ENCODE measurements at places on chromosomes 7 and 10.

DNA sequence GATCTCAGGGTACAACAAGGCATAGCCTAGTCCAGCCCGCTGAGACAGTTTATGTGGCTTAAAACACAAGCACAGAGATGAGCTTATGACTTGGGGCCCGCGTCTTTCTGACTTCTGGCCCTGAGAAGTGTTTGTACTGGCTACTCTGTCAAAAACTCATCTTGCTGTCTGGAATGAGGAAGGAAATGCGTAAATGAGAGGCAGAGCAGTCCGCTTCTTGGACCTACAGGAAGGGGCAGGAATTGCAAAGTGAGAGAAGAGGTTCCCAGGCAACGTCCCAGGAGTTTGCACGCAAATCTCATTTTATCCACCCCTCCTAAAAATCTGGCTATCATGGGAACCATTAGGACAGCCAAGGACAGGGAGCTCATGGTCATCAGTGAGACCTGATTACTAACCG lies 5.5 kb downstream of the ANXA11 start:
- H3K4me1 ChIP-seq: peaks cover 89% of the 10 kb centered on the region
- peak overlapping the region; percentile 99 for H3K27ac ChIP-seq
- H3K36me3 ChIP-seq: no peaks in the 10 kb centered on the region
- no peaks in the 10 kb centered on the region for H3K27me3 ChIP-seq
- DNase-seq: no peak

GRCh38 chr7:48389977-48390376 lies 218.7 kb downstream of the ABCA13 start:
- no peaks in the 10 kb centered on the region for H3K4me1 ChIP-seq
- H3K4me3 ChIP-seq: no peak overlapping the region
- H3K27me3 ChIP-seq: no peaks in the 10 kb centered on the region
- no peak for DNase-seq

DNA sequence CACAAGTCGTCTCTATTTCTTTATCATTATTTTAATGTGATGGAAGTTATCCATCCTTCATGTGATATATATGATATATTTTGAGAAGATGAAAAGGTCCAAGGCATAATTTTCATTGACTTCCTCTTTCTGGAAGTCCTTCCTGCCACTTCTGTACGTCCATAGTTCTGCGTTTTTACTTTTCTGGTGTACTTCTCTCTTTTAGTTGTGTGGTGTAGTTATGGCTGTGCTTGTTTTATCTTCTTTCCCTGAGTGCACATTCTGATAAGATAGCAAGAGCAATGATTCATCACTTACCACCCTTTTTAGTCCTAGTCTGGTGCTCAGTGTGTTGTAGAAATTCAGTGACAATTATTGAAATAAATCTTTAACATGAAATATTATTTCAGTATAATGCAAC lies 231.3 kb upstream of the FERD3L start:
- DNase-seq: no peak
- H3K27ac ChIP-seq: no peak overlapping the region
- H3K4me3 ChIP-seq: no peak overlapping the region
- H3K27me3 ChIP-seq: no peaks in the 10 kb centered on the region

GRCh38 chr10:97785731-97786130 lies 13.9 kb upstream of the SFRP5 start:
- DNase-seq: no peak
- H3K36me3 ChIP-seq: no peaks in the 10 kb centered on the region
- no peak overlapping the region for H3K4me3 ChIP-seq
- no peaks in the 10 kb centered on the region for H3K27me3 ChIP-seq

Measured in psoas muscle (tissue), 8 donors.